A673 (cell line): ENCODE measurements at places on chromosomes 7 and 10.

DNA sequence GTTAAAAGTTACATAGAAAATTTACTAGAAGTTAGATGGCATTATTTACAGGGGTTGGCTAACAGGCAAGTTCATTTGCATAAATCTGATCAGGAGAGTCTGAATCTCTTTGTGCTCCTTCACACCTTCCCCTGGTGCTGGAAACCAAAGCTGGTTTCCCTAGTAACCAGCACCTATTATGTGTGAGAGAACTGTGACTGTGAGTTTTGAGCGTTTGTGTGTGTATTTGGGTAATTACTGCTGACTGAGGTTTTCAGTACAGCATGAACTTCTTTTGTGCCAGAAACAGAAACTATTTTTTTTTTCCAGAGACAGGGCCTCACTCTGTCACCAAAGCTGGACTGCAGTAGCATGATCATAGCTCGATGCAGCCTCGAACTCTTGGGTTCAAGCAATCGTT is 10.3 kb upstream of the IFIT1B start:
- H3K27ac ChIP-seq, result no peak overlapping the region
- H3K4me1 ChIP-seq, result peaks cover 10% of the 10 kb centered on the region
- H3K36me3 ChIP-seq, result no peaks in the 10 kb centered on the region
- no peak overlapping the region for H3K4me3 ChIP-seq
- no peak for DNase-seq

DNA sequence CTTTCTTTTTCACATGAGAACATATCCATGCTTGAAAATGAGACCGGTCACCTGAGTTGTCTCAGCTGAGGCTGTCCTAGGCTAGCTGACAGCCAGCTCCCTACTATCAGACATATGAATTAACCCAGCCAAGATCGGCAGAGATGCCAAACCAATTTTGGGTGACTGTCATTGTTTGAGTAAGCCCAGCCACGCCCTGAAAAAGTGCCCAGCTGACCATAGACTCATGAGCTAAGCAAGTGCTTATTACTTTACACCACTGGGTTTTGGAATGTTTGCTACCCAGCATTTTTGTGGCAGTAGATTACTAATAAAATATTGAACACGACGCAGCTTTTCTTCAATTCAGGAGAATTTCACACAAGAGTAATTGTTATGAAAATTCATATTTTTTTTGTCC is 265.2 kb upstream of the LYZL1 start:
- no peaks in the 10 kb centered on the region for H3K36me3 ChIP-seq
- no peak for DNase-seq
- no peak overlapping the region for H3K4me3 ChIP-seq
- no peaks in the 10 kb centered on the region for H3K27me3 ChIP-seq
- no peaks in the 10 kb centered on the region for H3K4me1 ChIP-seq
- no peak overlapping the region for H3K27ac ChIP-seq

DNA sequence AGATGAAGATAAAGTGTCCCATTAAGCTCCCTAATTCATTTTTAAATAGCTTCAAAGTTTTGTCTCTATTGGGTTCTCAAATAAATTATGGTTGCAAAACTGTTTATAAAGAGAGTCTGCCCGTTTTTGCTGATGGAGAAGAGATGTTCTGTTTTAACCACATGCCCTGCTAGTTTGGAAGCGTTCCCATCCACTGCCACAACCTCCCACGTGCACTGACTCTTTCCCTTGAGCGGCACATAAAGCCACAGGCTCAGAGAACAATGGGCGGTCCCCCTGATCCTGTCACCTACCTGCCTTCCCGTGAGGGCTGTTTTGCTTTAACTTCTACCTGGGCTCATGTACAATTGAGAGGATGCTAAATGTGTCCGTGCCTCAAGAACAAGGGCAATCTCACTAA is 65.5 kb downstream of the CPVL start:
- H3K4me1 ChIP-seq, result peaks cover 9% of the 10 kb centered on the region
- no peak for DNase-seq
- H3K27ac ChIP-seq, result no peak overlapping the region
- no peak overlapping the region for H3K4me3 ChIP-seq
- H3K36me3 ChIP-seq, result no peaks in the 10 kb centered on the region
- H3K27me3 ChIP-seq, result no peaks in the 10 kb centered on the region

- no peaks in the 10 kb centered on the region for H3K36me3 ChIP-seq
- no peaks in the 10 kb centered on the region for H3K4me1 ChIP-seq
- H3K4me3 ChIP-seq, result no peak overlapping the region
- H3K27me3 ChIP-seq, result no peaks in the 10 kb centered on the region
Observed at GRCh38 chr7:98168904-98169621, 42.2 kb upstream of the BHLHA15 start.

- DNase-seq, result no peak
- no peak overlapping the region for H3K27ac ChIP-seq
- H3K27me3 ChIP-seq, result no peaks in the 10 kb centered on the region
- H3K4me1 ChIP-seq, result no peaks in the 10 kb centered on the region
- no peak overlapping the region for H3K4me3 ChIP-seq
Observed at GRCh38 chr10:97851341-97852001, 1.8 kb downstream of the GOLGA7B start.
